NCI-H1694 treated with DMSO at 0.1 percent for 48 hours (cell line): ENCODE measurements at places on chromosomes 12 and 14.

GRCh38 chr12:90098132-90098779, 389.6 kb upstream of the ATP2B1 start:
- no peak for DNase-seq

GRCh38 chr14:102568115-102568614, 24.3 kb upstream of the RCOR1 start:
- DNase-seq, result no peak

DNA sequence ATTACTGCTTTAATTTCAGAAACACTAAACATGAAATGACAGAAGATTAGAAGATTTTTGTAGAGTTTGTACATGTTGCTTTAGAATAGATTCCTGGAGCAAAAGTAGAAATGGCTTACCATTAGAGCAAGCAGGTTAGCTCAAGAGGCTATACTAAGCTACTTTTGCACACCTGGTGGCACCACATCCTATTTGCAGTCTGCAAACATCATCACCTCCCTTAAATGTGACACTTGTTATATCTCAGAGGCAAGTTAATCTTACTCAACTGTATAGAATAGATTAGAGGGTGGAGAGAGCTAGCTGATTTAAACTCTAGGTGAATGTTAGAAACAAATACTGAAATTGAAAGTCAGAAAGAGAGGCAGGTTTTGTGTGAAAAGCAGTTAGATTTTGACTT, 30.7 kb upstream of the OR4E1 start:
- no peak for DNase-seq

GRCh38 chr14:36822685-36823084, 161.0 kb downstream of the PAX9 start:
- no peak for DNase-seq

GRCh38 chr14:100626614-100627013, 39.4 kb upstream of the BEGAIN start:
- no peak for DNase-seq
